Central memory CD8-positive, alpha-beta T cell (primary cell): ENCODE measurements at places on chromosomes 7 and 10.

DNA sequence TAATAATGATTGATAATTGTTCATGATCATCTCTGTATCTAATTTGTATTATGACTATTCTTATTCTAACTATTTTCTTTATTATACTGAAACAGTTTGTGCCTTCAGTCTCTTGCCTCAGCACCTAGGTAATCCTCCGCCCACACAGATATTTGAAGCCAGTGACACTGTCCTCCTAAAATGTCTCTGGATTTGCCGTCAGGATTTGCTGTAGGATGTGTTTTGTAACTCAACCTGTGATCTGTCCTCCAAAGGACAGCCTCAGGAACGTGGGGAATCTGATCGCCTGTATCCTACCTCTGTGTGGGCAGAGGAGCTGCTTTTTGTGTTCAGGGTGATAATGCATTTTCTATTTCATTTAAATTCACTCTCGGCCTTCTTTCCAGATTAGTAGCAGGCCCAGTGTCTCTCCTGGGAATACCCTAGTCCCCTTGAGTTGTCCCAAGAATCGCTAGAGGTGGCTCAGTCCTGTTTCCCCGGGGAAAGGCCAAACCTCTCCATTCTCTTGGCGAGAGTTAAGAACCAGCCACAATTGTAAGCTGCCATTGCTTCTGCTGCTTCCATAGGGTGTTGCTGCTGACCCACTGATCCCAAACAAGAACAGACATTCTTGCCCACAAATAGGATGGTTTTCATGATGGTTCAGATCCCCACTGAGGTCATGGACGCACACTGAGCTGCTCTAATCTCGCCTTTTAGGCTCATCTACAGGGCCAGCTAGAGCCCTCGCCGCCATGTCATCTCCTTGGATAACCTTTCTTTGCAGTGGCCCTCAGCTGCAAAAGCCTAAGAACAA, 136.2 kb upstream of the KCNMA1 start:
- no peak for DNase-seq

GRCh38 chr10:69421611-69422308, 5.0 kb upstream of the TACR2 start:
- DNase-seq: no peak

DNA sequence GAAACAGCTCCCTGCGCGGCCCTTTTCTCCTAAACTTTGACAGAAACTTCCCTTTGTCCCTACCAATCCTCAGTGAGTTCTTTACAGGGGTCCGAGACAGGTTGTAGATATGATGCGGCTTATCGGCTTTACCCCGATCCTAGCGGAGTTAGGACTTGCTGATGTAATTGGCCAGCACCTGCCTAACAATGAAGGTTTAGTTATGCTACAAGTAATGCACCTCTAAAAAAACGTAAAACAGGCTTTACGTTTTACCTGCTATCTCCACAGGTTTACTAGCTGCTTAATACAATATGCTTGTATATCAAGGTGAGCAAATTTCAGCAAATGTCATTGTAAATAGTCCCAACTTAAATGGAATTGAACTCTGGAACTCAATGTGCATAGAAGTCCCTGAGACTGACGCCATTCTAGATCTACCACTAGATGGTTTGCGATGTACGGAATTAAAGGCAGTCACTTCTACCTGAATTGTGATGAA, 697 bp upstream of the SNX13 start:
- DNase-seq: no peak

GRCh38 chr10:89575031-89575430, 39.6 kb upstream of the SLC16A12 start:
- DNase-seq: no peak

DNA sequence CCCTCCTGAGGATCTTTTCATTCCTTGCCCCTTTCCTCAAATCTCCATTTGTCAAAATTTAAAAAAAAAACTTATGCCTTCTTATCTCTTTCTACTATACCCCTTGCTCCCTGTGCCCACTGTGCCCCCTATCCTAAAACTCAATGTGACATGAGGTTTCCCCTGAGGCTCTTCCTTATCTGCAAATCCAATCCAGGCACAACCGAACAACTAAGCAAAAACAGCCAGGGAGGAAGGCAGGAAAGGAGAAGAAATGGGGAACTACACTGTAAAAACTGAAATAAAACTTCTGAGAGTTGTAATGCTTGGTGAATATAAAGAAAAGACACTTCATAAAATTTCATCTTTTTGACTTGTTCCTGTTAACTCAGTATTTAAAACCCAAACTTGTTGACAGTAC, 54.2 kb downstream of the CRPPA start:
- no peak for DNase-seq

GRCh38 chr10:16828114-16828568, 10.9 kb upstream of the RSU1 start:
- peak; percentile 46 for DNase-seq

- peak; percentile 32 for DNase-seq
Measured at GRCh38 chr10:125048094-125048864, 106.4 kb downstream of the ZRANB1 start.

DNA sequence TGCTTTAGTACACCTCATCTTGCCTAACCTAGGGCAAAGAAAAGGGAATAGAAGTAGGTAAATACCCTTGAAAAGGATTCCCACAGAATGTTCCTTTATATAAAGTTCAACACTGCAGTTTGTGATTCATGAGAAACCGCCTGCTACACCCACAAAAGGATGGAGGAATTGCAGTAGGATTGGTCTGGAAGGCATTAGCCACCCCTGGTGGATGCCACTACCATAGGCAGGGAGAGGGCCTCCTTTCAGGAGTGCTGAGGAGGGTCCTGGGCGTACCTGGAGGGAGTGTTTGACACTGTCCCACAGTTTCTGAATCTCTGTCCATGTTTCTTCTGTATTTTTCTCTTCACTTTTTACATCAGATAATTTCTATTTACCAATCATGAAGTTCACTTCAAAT, 221.8 kb upstream of the TMEM72 start:
- no peak for DNase-seq

DNA sequence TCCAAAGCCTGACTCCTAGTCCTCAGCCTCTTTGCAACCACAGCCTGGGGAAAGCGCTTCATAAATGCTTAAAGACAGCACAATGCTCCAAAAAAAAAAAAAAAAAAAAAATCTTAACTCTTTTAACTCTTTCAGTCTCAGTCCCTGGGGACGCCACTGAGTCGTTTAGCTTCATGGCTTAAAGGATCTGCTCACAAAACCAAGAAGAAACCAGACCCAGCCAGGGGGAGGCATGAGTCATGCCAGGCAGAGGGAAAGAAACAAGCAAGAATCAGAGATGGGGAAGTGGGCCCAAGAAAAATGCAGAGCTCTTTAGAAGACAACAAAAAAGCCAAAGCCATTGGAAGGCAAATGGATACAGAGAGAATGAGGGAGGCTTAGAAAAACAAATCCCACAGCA, 32.5 kb upstream of the DOCK1 start:
- no peak for DNase-seq

GRCh38 chr7:22549667-22550513, 49.9 kb upstream of the STEAP1B start:
- no peak for DNase-seq

GRCh38 chr7:957418-958220, 3.1 kb upstream of the ADAP1 start:
- DNase-seq: no peak

DNA sequence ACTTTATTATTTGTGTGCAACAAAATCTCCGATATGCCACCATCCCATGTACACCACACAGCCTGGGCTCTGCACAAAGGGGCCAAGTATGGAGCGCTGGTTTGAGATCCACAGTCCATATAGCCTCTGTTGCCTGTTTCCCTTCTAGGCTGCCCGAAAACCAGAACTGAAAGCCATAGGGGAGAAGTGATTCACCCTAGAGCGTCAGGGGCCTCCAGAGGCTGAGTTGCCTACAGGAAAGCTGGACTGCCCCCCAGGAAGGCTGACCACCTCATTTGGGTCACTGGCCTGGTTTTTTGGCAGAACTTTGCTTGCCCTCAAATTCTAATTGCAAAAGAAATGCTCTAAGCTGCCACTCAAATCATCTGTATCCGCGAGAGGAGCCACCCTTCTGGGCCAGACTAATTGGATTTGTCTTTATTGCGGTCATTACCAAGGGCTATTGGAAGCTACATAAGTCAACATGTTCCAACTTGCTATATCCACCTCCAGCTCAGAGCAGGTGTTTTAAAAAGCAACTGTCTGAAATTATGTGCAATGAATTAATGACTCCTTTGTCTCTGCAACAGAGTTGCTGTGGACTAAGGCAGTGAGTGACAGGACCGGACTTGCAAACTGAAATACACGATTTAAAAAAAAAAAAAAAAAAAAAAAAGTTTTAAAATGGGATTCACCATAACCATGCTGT, 28.3 kb upstream of the FRMD4A start:
- no peak for DNase-seq

DNA sequence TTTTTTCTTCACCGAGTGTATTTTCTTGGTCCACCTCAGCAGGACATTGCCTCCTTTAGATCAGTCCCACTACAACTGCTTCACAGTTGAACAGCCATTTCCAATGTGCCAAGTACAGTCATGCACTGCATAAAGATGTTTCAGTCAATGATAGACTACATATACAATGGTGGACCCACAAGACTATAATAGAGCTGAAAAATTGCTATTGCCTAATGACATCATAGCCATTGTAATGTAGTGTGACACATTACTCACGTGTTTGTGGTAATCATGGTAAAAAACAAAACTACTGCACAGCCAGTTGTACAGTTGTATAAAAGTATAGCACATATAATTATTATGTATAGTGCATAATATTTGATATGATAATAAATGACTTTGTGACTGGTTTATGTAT, 113.8 kb upstream of the HPS1 start:
- DNase-seq: no peak

DNA sequence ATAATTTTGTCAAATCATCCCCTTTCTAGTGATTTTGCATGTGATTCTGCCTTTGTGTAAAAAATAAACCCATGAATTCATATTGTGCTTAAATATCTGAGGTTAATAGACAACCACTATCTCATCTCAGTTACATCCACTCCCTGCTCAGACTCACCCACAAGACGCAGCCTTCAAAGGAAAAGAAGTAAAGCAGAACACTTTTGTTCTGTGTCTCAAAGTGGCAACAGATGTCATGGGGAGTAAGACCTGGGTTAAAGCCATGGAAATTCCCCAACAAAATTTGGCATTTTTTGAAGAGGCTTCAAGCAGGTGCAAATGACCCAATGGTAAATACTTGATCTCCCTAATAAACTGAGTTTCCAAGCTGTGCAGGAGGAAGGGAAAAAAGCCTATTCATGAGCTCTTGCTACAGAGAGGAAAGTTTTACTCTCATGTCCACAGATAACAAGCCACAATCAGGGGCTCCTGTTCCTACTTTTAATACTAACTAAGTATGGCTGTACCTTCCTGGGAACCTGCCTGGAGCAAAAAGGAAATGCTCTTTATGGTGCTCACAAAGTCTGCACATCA, 4.7 kb downstream of the CYP3A7 start:
- no peak for DNase-seq

DNA sequence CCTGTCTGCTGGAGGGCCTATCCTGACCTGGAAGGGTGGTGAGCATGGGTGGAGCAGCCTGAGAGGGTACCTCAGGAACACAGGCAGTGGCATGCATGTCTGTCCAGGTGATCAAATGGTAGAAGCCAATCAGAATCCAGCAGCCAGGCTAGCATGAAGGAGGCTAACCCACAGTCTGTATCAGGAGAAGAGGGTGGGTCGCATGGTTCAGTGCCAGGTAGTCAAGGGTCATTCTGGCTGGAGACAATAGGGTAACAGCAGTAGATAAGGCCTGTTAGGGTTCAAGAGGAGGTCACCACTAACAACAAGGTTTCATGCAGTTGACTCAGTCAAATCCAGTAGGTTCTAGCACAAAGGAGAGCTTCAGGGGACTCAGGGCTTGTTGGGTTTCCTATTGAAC, 10.4 kb downstream of the ALDH18A1 start:
- DNase-seq: no peak

GRCh38 chr10:4623757-4624420, 202.1 kb upstream of the AKR1E2 start:
- no peak for DNase-seq

DNA sequence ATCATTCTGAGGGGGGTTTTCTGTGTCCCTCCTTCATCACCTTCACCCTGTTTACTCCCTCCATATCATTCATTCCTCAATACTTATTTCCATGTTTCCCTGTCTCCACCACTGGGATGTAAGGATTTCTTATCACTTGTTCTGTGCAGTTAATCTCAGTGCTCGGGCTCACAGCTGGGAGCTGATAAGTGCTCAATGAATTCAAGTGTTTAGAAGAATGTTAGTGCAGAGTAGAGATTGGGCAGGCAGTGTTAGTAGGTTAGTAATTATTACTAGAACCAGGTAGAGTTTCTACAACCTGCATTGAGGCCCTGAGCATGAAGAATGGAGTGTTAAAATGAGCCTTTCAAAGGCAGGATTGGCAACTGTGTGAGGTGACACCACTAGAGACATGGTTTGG, 458.1 kb downstream of the AUTS2 start:
- DNase-seq: no peak

- DNase-seq: no peak
Measured at GRCh38 chr10:112624546-112625048, 177.6 kb downstream of the VTI1A start.

- DNase-seq: no peak
Measured at GRCh38 chr7:31633894-31634494, 53.0 kb upstream of the PPP1R17 start.

DNA sequence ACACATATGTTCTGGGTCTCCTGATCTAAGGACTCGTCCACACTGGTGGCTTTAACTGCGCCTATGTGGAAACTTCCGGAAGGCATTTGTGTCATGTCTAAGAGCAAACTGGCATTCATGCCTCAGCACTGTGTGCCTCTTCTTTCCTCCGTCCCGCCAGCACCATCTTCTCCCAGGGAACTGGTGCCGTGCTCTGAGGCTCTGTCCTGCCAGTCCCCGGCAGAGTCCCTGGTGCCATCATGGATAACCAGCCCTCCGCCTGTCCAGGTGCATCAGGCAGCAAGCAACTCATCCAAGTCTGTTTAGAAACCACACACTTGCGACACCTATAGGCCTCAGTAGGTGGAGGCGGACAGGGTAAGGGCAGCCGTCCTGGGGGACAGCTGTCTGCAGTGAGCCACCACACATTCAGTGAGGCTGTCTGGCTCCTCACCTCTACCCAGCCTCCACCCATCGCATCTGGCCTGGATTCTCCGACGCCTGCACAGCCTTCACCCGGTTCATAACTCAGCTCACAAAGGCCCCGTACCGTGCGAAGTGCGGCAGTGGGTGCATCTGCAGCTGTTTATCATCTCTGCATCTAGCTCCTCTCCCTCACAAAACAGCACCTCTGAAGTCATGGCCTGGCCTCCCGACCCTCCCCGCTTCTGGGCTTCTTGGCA, 162.7 kb downstream of the DIP2C start:
- no peak for DNase-seq

DNA sequence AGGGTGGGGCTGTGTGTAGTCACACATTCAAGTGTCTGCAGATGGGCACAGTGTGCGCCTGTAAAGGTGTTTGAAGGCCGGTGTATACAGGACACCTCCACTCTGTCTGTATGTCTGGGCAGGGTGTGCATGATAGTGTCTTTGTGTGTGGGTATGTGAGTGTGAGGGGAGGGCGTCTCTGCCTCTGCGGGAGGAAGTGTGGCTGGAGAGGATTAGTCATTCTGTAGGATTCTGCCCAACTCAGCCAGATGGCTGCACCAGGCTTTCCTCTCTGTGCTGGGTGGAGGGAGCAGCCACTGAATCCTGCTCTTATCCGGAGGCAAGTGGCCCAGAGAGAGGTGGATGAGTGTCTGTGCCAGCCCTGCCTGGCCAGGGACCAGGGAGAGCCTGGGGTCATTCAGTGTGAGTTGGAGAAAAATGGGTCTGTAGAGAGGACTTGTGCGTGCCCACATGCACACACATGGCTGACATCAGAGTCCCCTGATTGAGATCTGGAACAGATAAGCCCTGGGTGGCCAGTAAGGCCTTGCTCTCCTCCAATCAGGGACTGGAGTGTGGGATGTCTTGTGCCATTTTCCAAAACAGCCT, 1.7 kb downstream of the SFXN3 start:
- DNase-seq: no peak

- no peak for DNase-seq
Measured at GRCh38 chr10:129417870-129418269, 49.2 kb upstream of the MGMT start.
